ENCODE measurements at places on chromosomes 2 and 18.

- no peak for DNase-seq
These were observed 82.4 kb downstream of the RTN4 start for GRCh38 chr2:54967759-54968365.

GRCh38 chr2:71423817-71424420, 29.4 kb upstream of the DYSF start:
- no peak for DNase-seq

- DNase-seq = no peak
These were observed 117.3 kb downstream of the PLB1 start for GRCh38 chr2:28613186-28613585.

DNA sequence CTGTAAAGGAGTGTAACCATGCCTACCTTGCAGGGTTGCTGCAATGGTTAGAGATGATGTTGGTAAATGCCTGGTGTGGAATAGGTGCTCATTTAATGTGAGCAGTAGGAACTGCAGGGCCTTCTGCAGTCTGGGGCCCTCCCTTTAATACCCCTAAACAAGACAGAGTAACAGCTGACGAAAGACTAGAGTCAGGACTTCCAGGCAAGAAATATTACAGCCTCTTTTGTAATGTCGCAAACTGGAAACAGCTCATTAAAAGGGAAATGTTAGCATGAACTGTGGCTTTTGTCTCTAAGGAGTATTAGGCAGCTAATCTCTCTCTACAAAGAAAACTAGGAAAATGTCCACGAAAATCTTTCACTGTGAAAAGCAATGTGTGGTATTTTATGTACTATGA, 26.0 kb downstream of the MARCO start:
- no peak for DNase-seq

DNA sequence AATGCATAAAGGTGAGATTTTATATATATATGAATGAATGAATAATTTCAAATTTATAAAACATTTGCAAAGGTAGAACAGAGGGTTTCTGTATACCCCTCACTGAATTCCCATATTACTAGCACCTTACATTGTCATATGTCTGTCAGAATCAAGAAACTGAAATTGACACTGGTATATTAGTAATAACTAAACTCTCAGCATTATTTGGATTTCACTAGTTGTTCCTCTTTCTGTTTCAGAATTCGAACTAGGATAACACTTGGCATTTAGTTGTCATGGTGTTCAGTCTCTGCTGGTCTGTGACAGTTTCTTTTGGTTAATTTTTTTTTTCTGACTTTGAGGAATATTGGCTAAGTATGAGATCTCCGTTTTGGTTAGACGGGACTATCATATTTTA, 275.9 kb downstream of the DCC start:
- DNase-seq = no peak

DNA sequence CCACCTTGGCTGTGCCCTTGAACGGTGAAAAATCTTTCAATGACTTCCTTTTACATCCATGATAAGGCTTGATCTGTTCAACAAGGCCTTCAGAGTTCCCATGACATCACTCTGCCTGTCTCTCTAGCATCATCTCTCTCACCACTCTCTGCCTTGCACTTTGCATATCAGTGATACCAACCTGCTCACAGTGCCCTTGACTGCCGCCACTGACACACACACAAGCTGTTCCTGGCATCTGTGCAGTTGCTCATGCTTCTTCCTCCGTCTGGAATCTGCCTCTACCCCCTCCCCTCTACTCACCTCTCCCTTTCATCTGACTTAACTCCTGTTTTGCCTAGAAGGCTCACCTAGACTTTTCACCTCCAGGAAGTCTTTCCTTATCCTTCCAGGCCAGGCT, 79.1 kb upstream of the SEC11C start:
- DNase-seq = peak; percentile 90

DNA sequence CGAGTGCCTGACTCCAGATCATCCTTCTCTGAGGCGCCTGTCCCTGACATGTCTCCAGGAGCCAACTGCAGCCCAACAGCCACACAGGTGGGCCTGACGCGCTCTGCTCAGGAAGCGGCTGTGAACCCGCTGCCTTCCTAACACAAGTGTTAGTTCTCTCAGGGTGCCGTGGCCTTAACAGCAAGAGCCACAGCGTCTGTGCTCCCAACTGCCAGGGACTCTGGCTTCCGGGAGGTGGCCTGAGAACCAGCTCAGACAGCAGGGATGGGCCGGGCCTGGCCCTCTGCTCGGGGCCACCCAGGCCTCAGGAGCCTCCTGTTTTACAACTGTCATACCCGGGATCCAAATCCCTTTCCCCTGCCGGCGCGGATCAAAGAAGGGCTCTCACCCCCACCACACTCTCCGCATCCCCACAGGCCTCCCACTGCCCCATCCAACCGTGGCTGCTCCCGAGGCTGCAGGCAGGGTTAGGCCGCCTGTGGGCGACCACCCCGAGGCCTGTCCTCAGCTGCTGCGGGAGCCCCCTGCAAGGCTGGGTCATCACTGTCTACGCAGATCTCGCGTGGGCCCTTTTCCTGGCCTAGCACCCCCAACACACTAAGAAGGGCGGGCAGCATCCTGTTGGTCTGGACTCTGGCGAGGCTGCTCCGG, 114.2 kb upstream of the ZNF236 start:
- DNase-seq = no peak

DNA sequence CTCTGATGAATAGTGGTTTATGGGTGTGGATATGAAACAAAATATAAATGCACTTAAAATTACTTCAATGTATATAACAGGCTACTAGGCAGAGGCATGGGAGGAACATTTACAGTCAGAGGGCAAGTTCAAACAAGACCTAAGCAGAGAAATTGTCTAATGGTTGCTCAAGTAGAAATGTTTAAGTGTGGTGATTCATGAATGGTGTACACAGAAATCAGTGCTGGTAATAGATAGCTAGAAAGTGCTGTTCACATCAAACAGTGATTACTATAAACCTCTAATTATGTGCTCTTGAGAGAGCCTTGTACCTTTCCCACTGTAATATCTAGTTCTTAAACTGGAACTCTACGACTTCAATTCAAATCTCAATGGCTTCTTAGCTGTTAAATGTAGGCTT, 485.1 kb downstream of the NRXN1 start:
- DNase-seq = no peak

DNA sequence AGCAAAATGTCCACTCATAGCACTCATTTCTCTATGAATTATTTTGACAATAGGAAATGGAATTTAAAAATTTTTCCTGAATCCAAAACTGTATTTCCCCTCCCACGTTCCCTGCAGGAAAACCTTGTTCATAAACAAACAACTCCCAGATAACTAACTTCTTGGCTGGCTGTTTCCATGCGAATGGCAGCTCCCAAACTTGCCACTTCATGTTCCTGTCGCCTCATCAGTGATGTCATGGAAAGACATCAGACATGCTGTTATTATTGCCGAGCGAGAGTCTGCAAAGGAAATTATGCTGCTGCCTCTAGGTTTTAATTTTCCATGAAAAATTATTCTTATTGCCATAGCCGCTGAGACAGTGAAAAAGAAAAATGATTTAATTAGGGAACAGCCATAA, 117.0 kb upstream of the RIOK3 start:
- no peak for DNase-seq

DNA sequence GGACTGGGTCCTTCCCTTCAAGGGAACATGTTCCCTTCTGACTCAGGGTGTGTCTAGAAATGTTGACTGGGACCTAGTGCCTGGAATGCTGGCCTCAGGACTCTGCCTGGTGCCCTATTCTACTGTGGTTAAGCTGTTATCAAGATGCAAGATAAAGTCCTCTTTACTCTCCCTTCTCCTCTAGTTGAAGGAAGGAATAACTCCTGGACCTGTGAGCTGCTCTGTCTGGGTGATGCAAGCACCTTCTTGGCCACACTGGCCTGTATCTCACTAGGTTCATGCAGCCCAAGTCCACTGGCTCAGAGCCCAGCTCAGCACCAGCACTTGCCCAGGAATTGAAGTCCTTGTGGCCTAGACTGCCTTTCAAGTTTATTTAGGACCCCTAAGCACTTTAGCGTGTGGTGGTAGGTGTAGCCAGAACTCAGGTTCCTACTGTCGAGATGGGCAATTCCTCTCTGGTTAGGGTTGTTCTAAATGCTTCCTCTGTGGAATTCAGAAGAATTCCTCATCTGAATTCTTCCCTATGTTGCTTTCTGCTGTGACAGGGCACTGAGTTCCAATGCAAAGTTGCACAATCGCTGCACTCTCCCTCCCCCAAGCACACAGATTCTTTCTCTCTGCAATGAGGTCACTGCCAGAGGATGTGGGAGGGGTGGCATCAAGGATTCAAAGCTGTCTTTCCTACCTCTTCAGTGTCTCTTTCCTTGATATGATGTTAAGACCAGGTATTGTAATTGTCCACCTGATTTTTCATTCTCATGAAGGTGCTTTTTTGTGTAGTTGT, 54.7 kb downstream of the VWC2L start:
- no peak for DNase-seq

GRCh38 chr2:233513953-233514655, 52.5 kb downstream of the USP40 start:
- DNase-seq = no peak

- peak; percentile 43 for DNase-seq
These were observed 512.9 kb upstream of the ACVR2A start for GRCh38 chr2:147331790-147332419.

All from NCI-H1694 (cell line).